ENCODE measurements at places on chromosomes 4 and X. TPM values are rescaled to one million over a fixed set of nuclear protein-coding genes. Genes with fewer than 3 reads are reported as not detected.

- peak; percentile 28 for DNase-seq
- H3K27ac ChIP-seq, result no peak overlapping the region
- no peaks in the 10 kb centered on the region for H3K36me3 ChIP-seq
- H3K27me3 ChIP-seq, result no peaks in the 10 kb centered on the region
- no peaks in the 10 kb centered on the region for H3K4me1 ChIP-seq
Observed at GRCh38 chrX:107978707-107979307, 3.4 kb downstream of the TEX13B start.

GRCh38 chrX:136747003-136747986, 33.4 kb downstream of the ARHGEF6 start:
- peaks cover 17% of the 10 kb centered on the region for H3K36me3 ChIP-seq
- no peaks in the 10 kb centered on the region for H3K27me3 ChIP-seq
- peaks cover 11% of the 10 kb centered on the region for H3K4me1 ChIP-seq
- H3K4me3 ChIP-seq, result no peak overlapping the region
- peak; percentile 9 for DNase-seq

Gene SHROOM4
- total RNA-seq, result 0.05 TPM

- H3K27ac ChIP-seq, result no peak overlapping the region
- no peaks in the 10 kb centered on the region for H3K27me3 ChIP-seq
- H3K4me3 ChIP-seq, result no peak overlapping the region
Observed at GRCh38 chr4:18695733-18696527, 674.4 kb upstream of the LCORL start.

- H3K27me3 ChIP-seq, result no peaks in the 10 kb centered on the region
- peak overlapping the region; percentile 94 for H3K27ac ChIP-seq
- H3K4me3 ChIP-seq, result peak overlapping the region; percentile 45
- peak; percentile 85 for DNase-seq
Observed at GRCh38 chr4:81472281-81473182, 825 bp upstream of the RASGEF1B start.

DNA sequence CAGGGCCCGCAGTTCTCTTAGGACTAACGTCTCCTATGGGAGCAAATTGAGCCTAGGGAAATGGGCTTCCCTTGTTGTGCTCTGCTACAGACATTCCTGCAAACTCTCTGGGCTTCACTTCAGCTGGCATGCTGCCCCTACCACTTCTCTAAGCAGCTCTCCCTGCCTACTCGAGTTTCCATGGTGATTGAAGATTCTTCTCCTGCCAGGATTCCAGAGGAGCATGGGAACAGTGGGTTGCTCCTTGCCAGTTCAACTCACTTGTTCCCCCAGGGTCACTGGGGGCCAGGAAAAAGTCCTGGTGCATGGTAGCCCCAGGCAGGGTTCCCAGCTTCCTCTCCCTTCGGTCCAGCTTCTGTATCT, 21.1 kb upstream of the WDR17 start:
- H3K27ac ChIP-seq, result no peak overlapping the region
- no peak overlapping the region for H3K4me3 ChIP-seq
- H3K27me3 ChIP-seq, result no peaks in the 10 kb centered on the region
- no peaks in the 10 kb centered on the region for H3K4me1 ChIP-seq

- peaks cover 5% of the 10 kb centered on the region for H3K4me1 ChIP-seq
- no peak overlapping the region for H3K4me3 ChIP-seq
- H3K36me3 ChIP-seq, result no peaks in the 10 kb centered on the region
- H3K27ac ChIP-seq, result no peak overlapping the region
Observed at GRCh38 chrX:19194285-19195242, 72.3 kb upstream of the ADGRG2 start.

Gene BCORL1
- total RNA-seq, result 9.9 TPM

- H3K4me3 ChIP-seq, result no peak overlapping the region
- peaks cover 5% of the 10 kb centered on the region for H3K4me1 ChIP-seq
- H3K36me3 ChIP-seq, result no peaks in the 10 kb centered on the region
- no peak overlapping the region for H3K27ac ChIP-seq
- peaks cover 17% of the 10 kb centered on the region for H3K27me3 ChIP-seq
- DNase-seq, result no peak
Observed at GRCh38 chr4:3461515-3462291, 1.4 kb upstream of the DOK7 start.

DNA sequence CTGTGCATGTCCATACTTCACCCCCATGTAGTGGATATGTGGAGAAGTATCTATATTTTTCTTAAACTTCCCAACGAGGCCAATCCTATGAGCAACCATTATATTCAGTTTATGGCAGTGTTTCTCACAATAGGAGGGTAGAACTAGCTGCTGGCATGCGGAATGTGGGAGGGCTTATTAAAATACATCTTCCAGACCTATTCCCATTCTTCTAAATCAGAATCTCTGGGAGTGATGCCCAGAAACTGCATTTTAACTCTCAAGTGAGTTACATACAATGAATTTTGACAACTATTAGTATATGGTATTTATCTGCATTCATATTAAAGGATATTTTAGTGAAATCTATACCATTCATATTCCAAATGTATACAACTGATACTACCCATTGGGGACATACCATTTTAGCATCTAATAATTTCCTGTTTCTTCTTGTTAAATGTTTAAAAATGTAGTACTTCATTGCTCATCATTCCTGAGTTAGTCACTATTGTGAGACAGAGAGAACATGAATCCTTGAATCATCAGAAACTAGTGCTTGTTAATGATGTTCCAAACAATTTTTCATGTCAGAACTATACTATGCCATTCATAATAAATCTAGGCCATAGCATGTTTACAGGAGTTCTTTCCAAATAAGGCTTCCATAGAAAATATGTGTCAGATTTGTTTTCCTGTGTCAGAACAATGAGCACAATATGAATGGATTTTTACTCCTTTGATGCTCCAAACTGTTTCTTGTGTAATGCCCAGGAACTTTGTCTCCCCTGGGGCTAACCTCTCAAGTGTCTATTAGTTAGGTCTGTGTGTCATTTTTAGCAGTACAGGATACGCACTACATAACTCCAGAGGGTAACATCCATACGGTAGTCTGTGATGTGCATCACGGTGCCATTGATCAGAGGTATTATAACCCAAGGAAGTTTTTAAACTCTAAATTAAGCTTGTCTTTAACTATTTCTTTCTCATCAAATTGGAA, 198.8 kb upstream of the BMP3 start:
- H3K27me3 ChIP-seq, result no peaks in the 10 kb centered on the region
- H3K4me1 ChIP-seq, result no peaks in the 10 kb centered on the region
- no peaks in the 10 kb centered on the region for H3K36me3 ChIP-seq
- no peak for DNase-seq
- no peak overlapping the region for H3K27ac ChIP-seq

Gene FGF5
- 0.09 TPM for total RNA-seq

Gene MFSD8
- 25.9 TPM for total RNA-seq

- H3K27ac ChIP-seq, result no peak overlapping the region
- H3K27me3 ChIP-seq, result no peaks in the 10 kb centered on the region
- H3K4me3 ChIP-seq, result no peak overlapping the region
- no peak for DNase-seq
- H3K36me3 ChIP-seq, result no peaks in the 10 kb centered on the region
Observed at GRCh38 chr4:112860830-112861690, 188.4 kb upstream of the ANK2 start.

DNA sequence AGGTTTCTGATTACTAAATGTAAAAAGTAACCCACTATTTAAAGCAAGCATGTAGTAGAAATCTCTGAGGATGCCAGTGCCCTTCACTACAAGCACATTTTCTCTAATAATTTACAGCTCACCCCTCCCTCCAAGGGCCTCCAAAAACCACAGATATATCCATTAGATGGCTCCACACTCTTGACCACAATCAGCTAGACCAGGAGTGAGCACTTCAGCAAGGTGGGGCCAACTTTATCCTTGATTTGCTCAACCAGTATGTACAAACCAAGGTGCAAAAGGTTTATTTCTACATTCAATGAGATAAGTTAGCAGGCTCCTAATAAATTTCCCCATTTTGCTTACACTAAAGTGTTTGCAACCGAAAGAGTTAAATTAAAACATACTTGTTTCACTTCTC, 35.8 kb downstream of the RFC1 start:
- no peaks in the 10 kb centered on the region for H3K27me3 ChIP-seq
- peaks cover 13% of the 10 kb centered on the region for H3K36me3 ChIP-seq
- no peaks in the 10 kb centered on the region for H3K4me1 ChIP-seq
- no peak overlapping the region for H3K4me3 ChIP-seq

DNA sequence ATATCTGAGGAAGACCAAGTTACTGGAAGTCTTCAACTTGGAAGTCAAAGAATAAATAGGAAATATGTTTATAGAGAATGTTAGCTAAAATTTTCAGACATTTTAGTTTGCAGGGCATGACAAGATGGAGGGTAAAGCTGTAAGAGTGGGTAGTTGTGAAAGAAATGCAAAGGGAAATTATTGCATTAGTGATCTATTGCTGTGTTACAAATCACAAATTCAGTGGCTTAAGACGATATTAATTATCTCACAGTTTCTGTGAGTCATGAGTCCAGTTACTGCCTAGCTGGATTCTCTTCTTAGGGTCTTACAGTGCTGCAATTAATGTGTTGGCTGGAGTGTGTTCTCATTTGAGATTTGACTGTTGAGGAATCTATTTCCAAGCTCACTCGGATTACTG, 62.9 kb upstream of the CAMK2D start:
- H3K36me3 ChIP-seq, result no peaks in the 10 kb centered on the region
- DNase-seq, result no peak
- H3K27ac ChIP-seq, result no peak overlapping the region
- no peaks in the 10 kb centered on the region for H3K27me3 ChIP-seq
- H3K4me1 ChIP-seq, result no peaks in the 10 kb centered on the region
- H3K4me3 ChIP-seq, result no peak overlapping the region

Gene WAS
- total RNA-seq, result 136 TPM

GRCh38 chrX:70979136-70979762, 48.4 kb upstream of the SLC7A3 start:
- H3K4me3 ChIP-seq, result no peak overlapping the region
- H3K27me3 ChIP-seq, result no peaks in the 10 kb centered on the region

DNA sequence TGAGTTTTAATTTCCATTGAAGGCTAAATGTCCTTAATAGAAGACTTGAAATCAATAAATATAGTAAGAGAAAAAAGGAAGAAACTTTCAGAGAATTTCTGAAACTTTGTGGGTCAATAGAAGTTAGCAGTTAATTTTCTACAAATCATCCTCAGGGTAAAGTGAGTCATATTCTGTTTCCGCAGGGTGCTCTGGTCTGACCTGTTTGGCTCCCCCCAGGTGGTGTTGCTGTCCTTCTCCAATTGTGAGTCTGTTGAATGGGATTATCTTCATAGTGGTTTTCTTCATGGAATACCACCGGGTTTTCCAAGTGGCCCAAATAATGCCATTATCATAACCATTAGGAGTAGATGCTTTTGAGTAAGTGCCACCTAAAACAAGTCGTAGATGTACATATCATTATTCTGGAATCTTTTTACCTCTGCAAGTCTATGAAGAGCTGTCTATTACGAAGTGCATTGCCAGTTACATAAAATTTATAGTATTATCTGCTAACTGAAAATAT, 7.7 kb downstream of the FGG start:
- H3K4me1 ChIP-seq, result no peaks in the 10 kb centered on the region
- no peak overlapping the region for H3K27ac ChIP-seq

DNA sequence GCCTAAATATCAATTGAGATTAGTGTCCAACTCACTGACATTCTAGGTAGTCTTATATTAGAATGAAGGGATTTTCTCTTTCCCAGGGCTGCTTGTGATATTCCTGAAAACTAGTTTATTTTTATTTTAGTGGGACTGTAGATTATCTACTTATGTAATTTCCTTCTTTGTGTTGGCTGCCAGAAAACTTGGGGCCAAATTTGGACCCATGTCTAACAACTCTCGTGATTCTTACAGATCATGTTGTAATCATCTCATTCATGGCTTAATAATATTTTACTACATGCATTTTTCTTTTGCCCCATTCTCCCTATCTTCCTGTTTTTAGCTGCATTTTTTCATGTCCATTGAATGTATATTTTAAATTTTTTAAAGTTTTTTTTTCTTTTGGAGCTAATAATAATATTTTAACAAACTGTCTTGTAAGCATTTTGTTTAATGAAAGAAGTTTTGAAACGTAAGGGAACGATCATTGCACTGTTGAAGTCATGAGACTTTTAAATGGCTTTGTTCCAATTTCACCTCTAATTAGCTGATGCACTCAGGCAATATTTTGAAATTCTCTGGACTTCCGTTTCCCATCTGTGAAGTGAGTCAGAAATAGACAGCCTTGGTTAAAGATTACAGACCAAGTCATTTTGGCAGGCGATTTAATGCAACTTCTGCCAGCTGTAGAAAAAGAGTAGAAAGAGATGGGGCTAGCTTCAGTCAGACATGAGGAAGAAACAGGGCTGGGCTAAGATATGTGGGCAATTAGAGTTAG, 14.3 kb upstream of the TDO2 start:
- H3K36me3 ChIP-seq, result no peaks in the 10 kb centered on the region
- no peaks in the 10 kb centered on the region for H3K4me1 ChIP-seq
- no peaks in the 10 kb centered on the region for H3K27me3 ChIP-seq
- no peak for DNase-seq
- no peak overlapping the region for H3K4me3 ChIP-seq

GRCh38 chr4:6891436-6892170, 18.0 kb upstream of the TBC1D14 start:
- peaks cover 51% of the 10 kb centered on the region for H3K4me1 ChIP-seq
- H3K27me3 ChIP-seq, result no peaks in the 10 kb centered on the region
- H3K27ac ChIP-seq, result peak overlapping the region; percentile 5
- DNase-seq, result no peak
- H3K36me3 ChIP-seq, result no peaks in the 10 kb centered on the region

- no peaks in the 10 kb centered on the region for H3K36me3 ChIP-seq
- no peak overlapping the region for H3K4me3 ChIP-seq
- DNase-seq, result no peak
- H3K27me3 ChIP-seq, result no peaks in the 10 kb centered on the region
Observed at GRCh38 chrX:6980981-6981380, 166.5 kb upstream of the STS start.

Gene NR0B1
- not detected for total RNA-seq

DNA sequence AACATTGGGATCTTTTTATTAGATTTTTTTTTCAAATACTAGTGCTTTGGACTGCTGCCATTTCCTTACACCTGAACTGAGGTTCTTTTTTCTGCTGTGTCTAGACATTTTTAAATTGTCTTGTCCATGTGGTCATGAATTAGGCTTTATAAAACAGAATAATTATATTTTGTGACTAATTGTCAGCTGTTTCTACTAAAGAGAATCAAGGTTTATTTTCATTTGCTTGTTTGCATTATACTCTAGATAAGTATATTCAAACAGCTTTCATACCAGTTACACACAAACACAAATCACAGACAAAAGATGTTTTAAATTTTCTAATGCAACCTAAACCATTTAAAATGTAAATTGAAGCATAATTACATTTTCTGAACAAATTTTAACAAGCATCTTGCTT, 194.7 kb downstream of the GALNTL6 start:
- DNase-seq, result no peak
- H3K4me3 ChIP-seq, result no peak overlapping the region
- H3K4me1 ChIP-seq, result no peaks in the 10 kb centered on the region
- H3K27ac ChIP-seq, result no peak overlapping the region
- H3K36me3 ChIP-seq, result no peaks in the 10 kb centered on the region
